A172 (cell line): ENCODE measurements at places on chromosomes 1 and 21. TPM values are rescaled to one million over a fixed set of nuclear protein-coding genes. Genes with fewer than 3 reads are reported as not detected.
A peak's percentile ranks its signal among the peaks of the same experiment; 100 is the strongest.

MSH4 gene
- total RNA-seq, result 0.02 and 0.05 TPM in 2 replicates

DNA sequence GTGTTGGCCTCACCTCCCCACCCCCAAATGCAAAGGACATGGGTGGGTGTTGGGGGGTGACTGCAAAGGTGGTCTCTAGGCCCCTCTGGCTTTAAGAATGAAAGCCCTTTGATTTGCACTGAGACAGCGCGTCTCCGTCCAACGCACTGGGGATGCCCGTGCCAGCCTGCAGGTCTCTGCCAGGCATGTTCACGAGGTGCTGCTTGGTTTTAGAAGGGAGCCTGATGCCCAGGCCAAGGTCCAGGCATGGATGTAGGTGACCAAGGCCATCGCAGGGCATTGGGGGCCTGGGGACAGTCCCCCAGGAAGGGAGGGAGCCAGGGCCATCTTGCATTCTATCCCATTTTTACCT, 363.6 kb upstream of the VAMP3 start:
- no peak for DNase-seq

LENEP gene
- not detected in 2 replicates for total RNA-seq

GRCh38 chr1:203361945-203362719, 11.2 kb upstream of the FMOD start:
- peak; percentile 65 for DNase-seq

HLX gene
- total RNA-seq, result 3.7 and 5.3 TPM in 2 replicates

SPAG17 gene
- 0.05 and 0.12 TPM in 2 replicates for total RNA-seq

DNA sequence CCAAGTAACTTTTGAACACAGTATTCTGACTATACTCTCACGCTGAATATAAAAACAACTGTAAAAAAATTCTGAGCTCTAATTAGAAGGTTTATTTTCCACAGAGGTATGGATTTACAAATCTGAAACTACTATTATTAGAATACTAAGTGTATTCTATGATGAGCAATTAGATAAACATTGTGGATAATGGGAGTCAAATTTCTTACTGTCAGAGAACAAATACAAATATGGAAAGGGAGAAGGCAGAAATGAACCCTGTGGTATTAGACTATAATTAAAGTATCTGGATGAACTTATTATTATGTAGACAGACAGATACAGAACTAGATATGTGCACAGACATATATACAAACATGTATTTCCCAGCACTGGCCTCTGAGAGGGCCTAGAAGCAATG, 22.6 kb downstream of the ALDH9A1 start:
- no peak for DNase-seq

SETSIP gene
- 1.00 TPM in 1 of 2 replicates, not detected in the other for total RNA-seq

DNA sequence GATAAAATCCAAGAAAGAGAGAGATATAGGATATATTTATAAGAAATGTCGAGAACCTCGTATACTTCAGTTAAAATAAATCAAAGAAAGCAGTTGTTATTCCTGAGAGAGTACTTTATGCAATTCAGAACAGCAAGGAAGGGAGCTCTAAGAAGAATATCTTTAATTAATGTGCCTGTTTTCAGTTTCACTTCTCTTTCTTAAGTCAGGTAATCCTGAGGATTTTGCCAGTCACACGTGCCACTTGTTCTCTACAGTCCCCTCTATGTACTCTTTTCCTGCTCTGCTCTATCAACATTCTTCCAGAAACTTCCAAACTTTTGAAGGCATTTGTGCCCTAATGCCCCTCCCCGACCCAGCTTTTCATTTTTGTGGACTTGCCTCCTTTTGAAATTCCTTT, 211.9 kb downstream of the AKT3 start:
- DNase-seq, result no peak

- DNase-seq, result no peak
Observed at GRCh38 chr1:48679859-48680258, 96.8 kb downstream of the BEND5 start.

PTPN22 gene
- total RNA-seq, result 0.29 and 0.74 TPM in 2 replicates
